Brain (organoid and tissue), 16 donors: ENCODE measurements at places on chromosomes 2 and 18.

DNA sequence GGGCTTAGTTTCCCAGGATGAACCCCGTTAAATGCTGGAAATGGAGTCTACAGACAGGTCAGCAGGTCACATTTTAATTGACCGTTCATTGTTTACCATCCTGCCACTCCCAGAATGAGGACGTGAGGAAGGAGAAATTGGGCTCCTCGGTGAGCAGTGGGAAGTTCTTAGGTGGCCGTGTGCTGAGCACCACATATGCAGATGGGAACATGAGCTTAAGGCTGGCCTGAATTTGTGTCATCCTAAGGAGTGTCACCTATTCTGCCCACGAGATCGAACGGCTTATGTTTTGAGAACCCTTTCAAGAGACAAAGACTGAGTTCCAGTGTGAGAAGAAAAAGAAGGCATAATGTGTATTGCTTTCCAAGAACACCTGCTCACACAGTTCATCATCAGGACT, 234.4 kb upstream of the PXDN start:
- DNase-seq = no peak

DNA sequence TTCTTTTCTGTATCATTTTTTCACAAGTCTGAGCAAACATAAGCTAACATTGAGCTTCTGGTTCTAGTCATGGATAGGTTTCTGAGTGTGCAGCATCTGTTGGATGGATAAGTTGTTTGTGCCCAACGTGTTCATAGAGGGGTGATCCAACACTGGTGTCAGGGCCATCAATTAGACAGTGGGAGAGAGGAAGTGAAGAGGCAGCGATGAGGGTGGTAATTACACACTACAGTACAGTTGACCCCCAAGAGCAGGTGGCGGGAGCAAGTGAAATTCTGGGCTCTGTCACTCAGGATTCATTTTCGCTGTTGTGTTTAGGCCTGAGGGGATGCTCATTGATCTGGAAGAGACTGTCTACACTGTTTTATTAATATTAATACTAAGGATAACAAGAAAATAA, 180.0 kb upstream of the CXCR4 start:
- DNase-seq = no peak

- DNase-seq = no peak
These were observed 32.9 kb upstream of the GCG start for GRCh38 chr2:162184821-162185450.

DNA sequence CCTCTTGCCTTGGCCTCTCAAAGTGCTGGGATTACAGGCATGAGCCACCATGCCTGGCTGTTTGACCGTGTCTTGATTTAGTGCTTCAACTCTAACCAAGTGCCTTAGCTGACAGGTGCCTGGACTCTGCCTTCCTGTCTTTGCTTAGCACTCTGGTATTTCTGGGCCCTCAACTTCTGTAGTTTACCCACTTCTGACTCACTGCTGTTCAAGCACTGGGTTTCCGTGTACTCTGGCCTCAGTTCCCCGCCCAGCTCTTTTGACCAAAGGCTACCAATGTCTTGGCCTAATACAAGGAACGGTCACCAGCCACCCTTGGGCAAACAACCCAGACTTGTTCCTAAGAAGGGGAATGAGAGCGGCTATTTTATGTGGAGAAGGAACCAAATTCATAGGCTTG, 35.7 kb upstream of the CABLES1 start:
- no peak for DNase-seq

GRCh38 chr18:33820517-33821371, 242.7 kb downstream of the ASXL3 start:
- DNase-seq = no peak

- peak; percentile 52 for DNase-seq
These were observed 8.7 kb upstream of the TXNDC2 start for GRCh38 chr18:9876867-9877654.
